Spinal cord (tissue), 10 donors: ENCODE measurements at places on chromosomes 6 and 20. TPM values are rescaled to one million over a fixed set of nuclear protein-coding genes. Genes with fewer than 3 reads are reported as not detected.

The DNAAF9 gene
- 44.1 TPM for polyA plus RNA-seq

- no peaks in the 10 kb centered on the region for H3K4me1 ChIP-seq
- DNase-seq = no peak
- no peaks in the 10 kb centered on the region for H3K36me3 ChIP-seq
- no peak overlapping the region for H3K4me3 ChIP-seq
These were observed 15.4 kb upstream of the L3MBTL1 start for GRCh38 chr20:43492101-43492500.

The NOX3 gene
- not detected for polyA plus RNA-seq

- DNase-seq = no peak
- H3K36me3 ChIP-seq = peaks cover 13% of the 10 kb centered on the region
- no peaks in the 10 kb centered on the region for H3K27me3 ChIP-seq
- no peaks in the 10 kb centered on the region for H3K4me1 ChIP-seq
These were observed 22.6 kb downstream of the RSPH3 start for GRCh38 chr6:158977382-158977781.

DNA sequence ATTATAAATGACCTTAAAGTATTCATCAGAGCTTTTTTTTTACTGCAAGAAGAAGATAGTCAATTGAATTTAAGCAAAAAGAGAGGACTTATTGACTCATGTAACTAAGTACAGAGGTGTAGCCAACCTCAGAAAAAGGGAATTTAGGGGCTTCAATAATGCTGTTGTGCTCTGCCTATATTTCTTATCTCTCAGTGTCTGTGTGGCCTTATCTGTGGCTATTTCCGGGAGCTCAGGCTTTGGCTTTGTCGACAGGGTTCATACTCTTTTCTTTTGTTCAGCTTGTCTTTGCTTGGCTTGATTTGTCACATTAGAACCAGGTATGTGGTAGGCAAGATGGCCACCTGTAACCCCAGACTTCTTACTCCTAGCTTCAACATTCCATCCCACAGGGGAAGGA lies 38.6 kb upstream of the FABP7 start:
- H3K4me3 ChIP-seq = no peak overlapping the region
- no peaks in the 10 kb centered on the region for H3K36me3 ChIP-seq
- H3K27me3 ChIP-seq = no peaks in the 10 kb centered on the region
- no peak overlapping the region for H3K27ac ChIP-seq
- no peak for DNase-seq

- H3K36me3 ChIP-seq = no peaks in the 10 kb centered on the region
- H3K4me3 ChIP-seq = no peak overlapping the region
- no peak overlapping the region for H3K27ac ChIP-seq
These were observed 230.8 kb upstream of the CEP162 start for GRCh38 chr6:84458271-84458670.

GRCh38 chr6:67736161-67736560 lies 898.9 kb upstream of the ADGRB3 start:
- no peaks in the 10 kb centered on the region for H3K36me3 ChIP-seq
- H3K27me3 ChIP-seq = no peaks in the 10 kb centered on the region
- H3K4me3 ChIP-seq = no peak overlapping the region

GRCh38 chr20:49676581-49677291 lies 36.9 kb downstream of the B4GALT5 start:
- H3K4me3 ChIP-seq = no peak overlapping the region
- no peak overlapping the region for H3K27ac ChIP-seq
- DNase-seq = no peak
